ENCODE measurements at places on chromosomes 6 and 20.

DNA sequence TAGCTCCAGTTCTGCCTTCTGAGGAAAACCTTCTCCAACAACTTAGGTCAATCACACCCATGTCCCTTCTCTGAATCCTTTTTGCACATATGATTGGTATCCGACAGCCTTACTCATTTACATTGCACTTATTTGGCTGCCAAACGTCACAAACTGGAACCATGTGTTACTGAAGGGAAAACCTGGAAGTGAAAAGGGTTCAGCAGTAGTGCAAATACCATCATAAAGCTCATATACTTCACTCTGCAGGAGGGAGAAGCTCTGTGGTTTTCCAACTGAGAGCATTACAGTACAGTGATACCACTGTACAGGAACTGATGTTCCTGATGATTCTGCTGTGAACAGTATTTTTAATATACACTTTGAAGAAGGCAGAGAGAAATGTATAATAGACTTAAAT, 87.8 kb downstream of the SLC16A10 start:
- DNase-seq, result no peak

DNA sequence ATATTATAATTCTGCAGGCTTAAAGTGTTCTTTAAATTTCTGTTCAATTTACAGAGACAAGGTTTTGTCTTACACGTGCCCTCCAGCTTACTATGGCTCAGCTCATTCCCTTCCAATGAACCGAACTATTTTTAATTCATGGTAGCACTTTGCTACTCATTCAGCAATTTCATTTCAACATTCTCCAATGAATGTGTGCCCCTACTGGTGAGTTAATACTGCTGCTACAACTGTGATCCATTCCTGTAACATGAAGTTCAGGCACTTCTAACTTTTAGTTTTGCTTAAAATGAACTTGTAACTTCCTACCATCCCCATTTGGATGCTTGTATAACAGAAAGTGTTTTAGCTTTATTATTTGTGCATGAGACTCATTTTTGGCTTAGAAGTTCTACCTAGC, 99.7 kb downstream of the F13A1 start:
- DNase-seq, result no peak

- no peak for DNase-seq
Observed at GRCh38 chr20:52103335-52103912, 88.2 kb downstream of the ZFP64 start.

GRCh38 chr6:157954150-157955117, 27.2 kb upstream of the SYNJ2 start:
- DNase-seq, result no peak

- DNase-seq, result no peak
Observed at GRCh38 chr6:129894921-129895320, 33.8 kb upstream of the TMEM244 start.

DNA sequence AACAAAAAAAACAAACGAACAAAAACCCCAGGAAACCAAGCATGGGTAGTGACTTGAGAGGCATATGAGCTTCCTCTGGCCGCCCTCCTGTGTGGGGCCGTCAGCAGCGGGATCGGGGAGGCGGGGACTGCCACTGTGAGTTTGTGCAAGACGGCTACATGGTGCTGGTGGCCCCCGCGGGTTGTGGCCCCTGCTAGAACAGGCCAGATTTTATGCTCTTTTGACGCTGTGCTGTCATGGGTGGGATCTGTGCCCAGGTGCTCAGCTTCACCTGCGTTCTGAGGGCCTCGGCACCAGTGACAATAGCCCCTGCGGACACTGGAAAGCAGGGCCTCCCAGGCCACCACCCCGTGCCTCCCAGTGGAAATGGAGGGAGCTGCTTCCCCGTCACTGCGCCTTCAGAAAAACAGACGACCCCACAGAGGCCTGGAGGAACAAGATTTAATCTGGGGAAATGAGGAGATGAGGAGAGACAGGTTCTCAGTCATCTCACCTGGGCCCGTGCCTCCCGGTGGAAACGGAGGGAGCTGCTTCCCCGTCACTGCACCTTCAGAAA, 4.7 kb upstream of the KCNQ2 start:
- no peak for DNase-seq

DNA sequence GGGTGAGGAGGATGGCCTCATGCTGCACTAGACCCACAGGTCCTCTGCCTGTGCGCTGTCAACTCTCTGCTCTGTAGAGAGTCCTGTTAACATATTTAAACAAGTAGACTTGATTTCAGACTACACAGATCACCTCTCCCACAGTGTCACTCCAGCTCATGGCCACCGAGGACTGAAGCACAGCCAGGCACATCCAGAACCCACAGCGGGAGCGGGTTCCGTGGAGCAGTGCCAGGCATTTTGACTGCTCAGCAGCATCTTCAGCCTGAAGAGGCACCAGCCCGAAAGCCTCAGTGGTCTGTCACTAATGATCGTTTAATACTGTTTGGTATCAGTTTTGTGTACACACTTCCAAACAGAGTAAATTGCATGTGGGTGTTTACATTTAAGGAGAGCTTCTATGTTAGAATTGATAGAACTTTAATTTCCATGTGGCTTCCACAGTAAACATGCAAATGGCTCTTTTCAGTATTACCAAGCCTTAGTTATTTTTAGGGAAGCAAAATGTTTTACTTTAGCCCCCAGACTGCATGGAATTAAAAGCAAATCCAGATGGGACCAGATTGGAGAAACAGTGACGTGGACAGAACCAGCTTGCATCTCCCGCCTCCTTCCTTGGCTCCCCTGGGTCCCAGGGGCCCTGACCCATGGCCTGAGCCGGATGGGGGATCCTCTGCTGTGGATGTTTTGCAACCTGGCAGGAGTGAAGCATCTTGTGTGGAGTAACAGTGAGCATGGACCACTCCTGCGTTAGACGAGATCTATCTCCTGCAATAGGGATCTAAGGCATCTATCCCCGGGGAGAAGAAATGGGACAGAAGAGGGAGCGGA, 196.7 kb upstream of the CDH4 start:
- DNase-seq, result no peak

DNA sequence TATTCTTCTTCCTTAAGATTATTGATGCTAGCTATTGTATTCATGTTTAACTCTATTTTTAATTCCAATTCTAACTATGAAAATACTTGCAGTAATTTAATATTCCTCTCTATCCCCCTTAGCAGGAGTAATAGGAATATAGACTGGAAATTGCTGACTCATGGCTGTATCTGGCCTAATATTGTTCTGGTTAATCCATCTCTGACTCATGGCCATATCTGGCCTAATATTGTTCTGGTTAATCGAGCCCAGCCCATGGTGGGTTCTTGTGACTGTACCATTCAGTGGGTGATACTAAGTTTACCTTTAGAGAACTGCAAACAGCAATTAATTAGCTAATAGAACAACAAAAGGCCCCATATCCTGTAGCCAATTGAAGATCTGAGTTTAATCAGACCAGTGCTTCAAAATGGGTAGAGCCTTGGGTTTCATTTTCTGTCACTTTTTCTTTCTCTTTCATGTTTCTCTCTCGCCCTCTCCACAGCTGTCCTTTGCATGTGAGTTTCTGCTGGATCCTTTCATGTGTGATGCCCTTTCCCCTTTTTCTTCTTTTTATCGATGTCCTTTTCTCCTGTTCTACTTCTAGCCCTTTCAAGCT, 50.6 kb downstream of the SLC22A3 start:
- DNase-seq, result no peak
